Left ventricle myocardium inferior (tissue), 1 donor: ENCODE measurements at places on chromosomes 7 and 10. TPM values are rescaled to one million over a fixed set of nuclear protein-coding genes. Genes with fewer than 3 reads are reported as not detected.

Gene OR2A5
- total RNA-seq: not detected

Gene PON2
- total RNA-seq: 36.5 TPM

Gene SMKR1
- total RNA-seq: not detected

Gene SP8
- not detected for total RNA-seq

GRCh38 chr10:29956335-29956924 is 103.0 kb downstream of the JCAD start:
- no peak overlapping the region for H3K27ac ChIP-seq
- no peak for DNase-seq
- no peaks in the 10 kb centered on the region for H3K36me3 ChIP-seq
- no peak overlapping the region for H3K4me3 ChIP-seq
- H3K4me1 ChIP-seq: peaks cover 6% of the 10 kb centered on the region

- no peaks in the 10 kb centered on the region for H3K36me3 ChIP-seq
- no peak overlapping the region for H3K27ac ChIP-seq
- DNase-seq: no peak
- H3K4me1 ChIP-seq: peaks cover 19% of the 10 kb centered on the region
- no peak overlapping the region for H3K4me3 ChIP-seq
- no peaks in the 10 kb centered on the region for H3K27me3 ChIP-seq
These were observed 73.0 kb downstream of the NHLRC2 start for GRCh38 chr10:113927440-113927839.

- peaks cover 8% of the 10 kb centered on the region for H3K27me3 ChIP-seq
- no peak overlapping the region for H3K4me3 ChIP-seq
- DNase-seq: no peak
- no peak overlapping the region for H3K27ac ChIP-seq
- H3K36me3 ChIP-seq: no peaks in the 10 kb centered on the region
- no peaks in the 10 kb centered on the region for H3K4me1 ChIP-seq
These were observed 199.4 kb upstream of the NPVF start for GRCh38 chr7:25427721-25428120.

DNA sequence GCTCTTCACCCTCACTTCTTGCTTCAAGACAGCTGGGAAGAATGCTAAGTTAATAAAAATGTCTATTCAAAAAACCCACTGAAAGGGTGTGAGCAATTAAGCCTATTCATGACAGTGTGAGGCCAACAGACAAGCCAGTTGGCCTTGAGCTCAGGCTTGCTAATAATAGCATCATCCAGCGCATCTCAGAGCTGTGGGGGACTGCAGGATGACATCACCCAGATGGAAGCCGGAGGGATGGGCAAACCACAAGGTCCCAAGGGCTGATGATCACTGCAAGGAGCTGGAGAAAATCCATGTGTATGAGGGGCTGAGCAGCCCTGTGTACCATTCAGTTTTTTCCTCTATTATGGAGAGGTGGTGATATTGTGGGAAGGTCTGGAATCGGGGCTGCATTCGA is 770.4 kb downstream of the TNS3 start:
- H3K4me1 ChIP-seq: peaks cover 11% of the 10 kb centered on the region
- peak overlapping the region; percentile 52 for H3K27ac ChIP-seq
- no peak overlapping the region for H3K4me3 ChIP-seq
- H3K36me3 ChIP-seq: no peaks in the 10 kb centered on the region
- peak; percentile 35 for DNase-seq

DNA sequence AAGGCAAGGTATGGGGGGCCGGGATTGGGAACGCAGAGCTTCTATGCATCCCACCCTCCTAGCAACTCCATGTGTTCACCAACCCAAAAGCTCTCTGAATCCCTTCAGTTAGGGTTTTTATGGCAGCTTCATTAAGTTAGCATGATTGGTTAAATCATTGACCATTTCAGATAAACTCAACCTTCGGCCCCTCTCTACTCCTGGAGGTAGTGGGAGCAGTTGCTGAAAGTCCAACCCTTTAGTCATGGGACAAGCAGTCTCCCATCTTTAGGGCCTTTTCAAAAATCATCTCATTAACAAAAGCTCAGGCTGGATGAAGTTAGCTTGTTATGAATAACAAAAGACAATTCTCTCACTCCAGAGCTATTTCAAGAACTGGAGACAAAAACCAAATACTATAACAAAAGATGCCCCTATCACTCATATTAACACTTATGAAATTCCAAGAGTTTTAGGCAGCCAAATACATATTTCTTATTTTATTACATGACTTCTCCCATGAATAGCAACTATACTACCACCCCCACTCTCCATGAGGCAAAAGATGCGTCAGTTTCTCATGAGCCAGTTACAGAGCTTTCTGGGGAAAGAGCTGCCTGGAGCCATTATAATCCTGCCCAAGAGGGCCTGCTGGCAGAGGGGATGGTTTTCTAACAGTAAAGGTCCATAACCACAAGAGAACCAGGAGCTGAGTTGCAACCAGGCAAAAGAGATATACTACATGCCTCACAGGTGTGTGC is 44.6 kb downstream of the SLC16A12 start:
- H3K27me3 ChIP-seq: no peaks in the 10 kb centered on the region
- peaks cover 24% of the 10 kb centered on the region for H3K4me1 ChIP-seq
- DNase-seq: no peak
- no peak overlapping the region for H3K4me3 ChIP-seq
- H3K36me3 ChIP-seq: no peaks in the 10 kb centered on the region
- H3K27ac ChIP-seq: peak overlapping the region; percentile 17

GRCh38 chr10:21529032-21529910 is 3.8 kb upstream of the SKIDA1 start:
- no peak for DNase-seq
- H3K4me3 ChIP-seq: peak overlapping the region; percentile 81
- H3K4me1 ChIP-seq: peaks cover 48% of the 10 kb centered on the region
- no peaks in the 10 kb centered on the region for H3K36me3 ChIP-seq
- H3K27me3 ChIP-seq: no peaks in the 10 kb centered on the region
- peak overlapping the region; percentile 99 for H3K27ac ChIP-seq

- H3K36me3 ChIP-seq: no peaks in the 10 kb centered on the region
- H3K4me3 ChIP-seq: no peak overlapping the region
- no peak for DNase-seq
- peaks cover 72% of the 10 kb centered on the region for H3K27me3 ChIP-seq
These were observed 14.7 kb downstream of the NEUROG3 start for GRCh38 chr10:69558559-69558958.

- H3K27me3 ChIP-seq: no peaks in the 10 kb centered on the region
- no peaks in the 10 kb centered on the region for H3K36me3 ChIP-seq
- no peak overlapping the region for H3K4me3 ChIP-seq
- no peak for DNase-seq
These were observed 334.0 kb upstream of the LRRTM3 start for GRCh38 chr10:66591865-66592264.

DNA sequence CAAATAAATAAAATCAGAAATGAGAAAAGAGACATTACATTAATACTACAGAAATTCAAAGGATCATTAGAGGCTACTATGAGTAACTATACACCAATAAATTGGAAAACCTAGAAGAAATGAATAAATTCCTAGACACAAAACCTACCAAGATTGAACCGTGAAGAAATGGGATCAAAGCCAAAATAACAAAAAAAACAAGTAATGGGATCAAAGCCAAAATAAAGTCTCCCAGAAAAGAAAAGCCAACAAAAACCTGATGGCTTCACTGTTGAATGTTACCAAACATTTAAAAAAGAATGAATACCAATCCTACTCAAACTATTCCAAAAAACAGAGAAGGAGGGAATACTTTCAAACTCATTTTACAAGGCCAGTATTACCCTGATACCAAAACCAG is 20.0 kb downstream of the GSDME start:
- H3K27me3 ChIP-seq: no peaks in the 10 kb centered on the region
- H3K4me3 ChIP-seq: no peak overlapping the region
- no peak for DNase-seq
- H3K36me3 ChIP-seq: no peaks in the 10 kb centered on the region

- H3K27ac ChIP-seq: no peak overlapping the region
- no peak overlapping the region for H3K4me3 ChIP-seq
- no peaks in the 10 kb centered on the region for H3K27me3 ChIP-seq
- no peak for DNase-seq
- peaks cover 30% of the 10 kb centered on the region for H3K4me1 ChIP-seq
These were observed 967.8 kb downstream of the LRMDA start for GRCh38 chr10:76399226-76399625.

- H3K4me3 ChIP-seq: no peak overlapping the region
- peak overlapping the region; percentile 71 for H3K27ac ChIP-seq
- H3K36me3 ChIP-seq: peaks cover 44% of the 10 kb centered on the region
- H3K4me1 ChIP-seq: peaks cover 48% of the 10 kb centered on the region
These were observed 174.8 kb downstream of the RTKN2 start for GRCh38 chr10:62093863-62094291.

DNA sequence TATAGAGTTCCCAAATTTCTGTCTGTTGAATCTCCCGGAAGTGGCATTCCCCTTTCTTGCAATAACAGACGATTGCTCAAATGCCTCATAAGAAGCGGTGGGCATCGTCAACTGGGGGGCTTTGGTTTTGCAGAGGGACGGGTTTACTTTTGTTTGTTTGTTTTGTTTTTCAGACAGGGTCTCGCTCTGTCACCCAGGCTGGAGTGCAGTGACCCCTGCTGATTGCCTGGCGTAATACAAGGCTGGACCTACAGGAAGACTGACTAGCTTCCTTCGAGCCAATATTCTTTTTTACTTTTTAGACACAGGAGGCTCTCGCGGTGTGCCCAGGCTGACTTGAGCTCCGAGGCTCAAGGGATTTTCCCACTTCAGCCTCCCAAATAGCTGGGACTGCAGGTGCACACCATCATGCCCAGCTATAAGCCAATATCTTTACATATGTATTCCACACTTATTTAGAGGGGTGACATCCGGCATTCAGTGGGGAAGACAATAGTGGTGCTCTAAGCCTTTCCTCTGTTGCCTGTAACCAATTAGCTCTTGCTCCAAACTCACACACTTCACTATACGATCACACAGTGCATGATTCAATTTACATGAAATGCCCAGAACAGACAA is 58.1 kb downstream of the FHIP2A start:
- H3K27me3 ChIP-seq: peaks cover 7% of the 10 kb centered on the region
- H3K4me3 ChIP-seq: no peak overlapping the region
- no peak for DNase-seq
- no peak overlapping the region for H3K27ac ChIP-seq
- no peaks in the 10 kb centered on the region for H3K36me3 ChIP-seq
- no peaks in the 10 kb centered on the region for H3K4me1 ChIP-seq

DNA sequence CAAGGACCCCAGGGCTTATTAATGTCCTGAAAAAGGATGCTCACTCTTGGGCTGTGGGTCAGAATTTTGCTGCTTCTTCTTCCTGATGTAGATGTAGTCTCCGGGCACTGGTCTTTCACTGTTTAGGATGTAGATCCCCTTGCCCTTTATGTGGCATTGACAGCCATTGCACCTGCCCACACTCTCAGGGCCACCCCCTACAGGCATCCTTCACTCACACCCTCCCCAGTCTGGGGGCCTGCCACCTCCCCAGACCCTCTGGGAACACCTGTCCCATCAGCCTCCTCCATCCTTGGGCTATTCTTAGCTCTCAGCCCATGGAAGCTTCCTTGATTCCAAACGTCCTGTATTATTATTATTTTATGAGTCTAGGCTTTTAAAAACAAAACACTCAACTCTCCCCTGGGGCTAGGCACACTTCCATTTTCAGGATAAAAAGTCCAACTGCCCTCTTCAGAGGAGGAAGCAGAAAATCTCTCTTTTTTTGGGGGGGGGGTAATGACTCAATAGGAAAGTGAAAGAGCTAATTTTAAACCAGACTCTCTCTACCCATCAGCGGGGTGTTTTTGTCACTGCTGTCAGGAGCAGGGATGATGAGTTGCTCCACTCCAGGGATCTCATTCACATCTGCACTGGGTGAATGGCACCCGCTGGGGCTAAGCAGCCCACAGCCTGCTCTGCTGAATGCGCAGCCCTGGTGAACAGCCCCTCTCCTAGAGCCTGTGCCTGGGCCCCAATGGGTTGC is 11.5 kb upstream of the KLRG2 start:
- no peak overlapping the region for H3K27ac ChIP-seq
- no peaks in the 10 kb centered on the region for H3K36me3 ChIP-seq
- H3K27me3 ChIP-seq: peaks cover 19% of the 10 kb centered on the region
- H3K4me3 ChIP-seq: no peak overlapping the region

DNA sequence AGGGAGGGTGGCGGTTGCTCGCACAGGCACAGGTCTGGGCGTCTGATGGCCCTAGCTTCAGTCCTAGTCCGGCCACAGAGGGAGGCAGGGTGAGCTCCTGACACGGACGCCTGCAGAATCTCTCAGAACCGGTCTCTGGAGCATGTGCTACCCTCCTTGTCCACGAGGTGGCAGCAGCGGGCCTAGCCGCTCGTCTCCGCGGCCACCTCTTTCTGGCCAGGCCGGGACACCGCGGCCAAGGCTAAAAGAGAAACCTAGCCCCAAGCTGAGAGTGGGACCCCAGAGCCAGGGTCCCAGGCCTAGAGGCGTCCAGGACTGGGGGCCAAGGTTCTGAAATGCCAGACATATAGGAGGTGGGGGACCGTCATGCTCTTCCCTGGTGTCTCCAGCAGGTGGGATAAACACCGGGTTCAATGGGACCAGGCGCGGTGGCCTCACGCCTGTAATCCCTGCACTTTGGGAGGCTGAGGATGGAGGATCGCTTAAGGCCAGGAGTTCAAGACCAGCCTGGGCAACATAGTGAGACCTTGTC is 3.2 kb upstream of the LAT2 start:
- peaks cover 7% of the 10 kb centered on the region for H3K4me1 ChIP-seq
- no peaks in the 10 kb centered on the region for H3K27me3 ChIP-seq
- peak; percentile 88 for DNase-seq
- H3K27ac ChIP-seq: no peak overlapping the region

DNA sequence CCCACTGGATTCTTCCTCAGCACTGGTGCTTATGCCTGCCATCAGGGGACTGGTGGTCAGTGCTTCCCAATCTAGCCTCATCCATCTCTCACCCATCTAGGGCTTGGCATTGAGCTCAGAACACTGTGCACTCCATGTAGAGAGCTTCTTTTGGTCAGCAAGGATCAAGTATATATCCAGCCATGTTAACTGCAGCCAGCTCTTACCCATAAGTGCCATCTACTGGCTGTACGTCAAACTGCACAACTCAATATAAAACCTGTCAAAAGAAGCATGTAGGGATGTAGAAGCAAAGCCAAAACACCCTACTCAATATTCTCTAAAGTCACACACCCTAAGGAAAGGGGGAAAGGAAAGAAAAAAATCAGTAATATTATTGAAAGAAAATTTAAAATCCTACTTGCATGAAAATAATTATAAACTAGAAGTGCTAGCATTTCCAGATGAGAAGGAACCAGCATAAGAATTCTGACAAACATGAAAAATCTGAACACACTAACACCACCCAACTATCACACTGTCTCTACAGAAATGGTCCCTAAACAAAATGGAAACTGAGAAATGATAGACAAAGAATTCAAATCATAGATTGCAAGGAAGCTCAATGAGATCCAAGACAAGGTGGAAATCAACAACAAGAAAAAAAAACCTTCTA is 531.1 kb upstream of the STEAP1 start:
- H3K36me3 ChIP-seq: no peaks in the 10 kb centered on the region
- H3K4me3 ChIP-seq: no peak overlapping the region
- no peak overlapping the region for H3K27ac ChIP-seq

- no peak overlapping the region for H3K4me3 ChIP-seq
- no peaks in the 10 kb centered on the region for H3K4me1 ChIP-seq
These were observed 27.9 kb upstream of the GATA3 start for GRCh38 chr10:8026349-8027259.

DNA sequence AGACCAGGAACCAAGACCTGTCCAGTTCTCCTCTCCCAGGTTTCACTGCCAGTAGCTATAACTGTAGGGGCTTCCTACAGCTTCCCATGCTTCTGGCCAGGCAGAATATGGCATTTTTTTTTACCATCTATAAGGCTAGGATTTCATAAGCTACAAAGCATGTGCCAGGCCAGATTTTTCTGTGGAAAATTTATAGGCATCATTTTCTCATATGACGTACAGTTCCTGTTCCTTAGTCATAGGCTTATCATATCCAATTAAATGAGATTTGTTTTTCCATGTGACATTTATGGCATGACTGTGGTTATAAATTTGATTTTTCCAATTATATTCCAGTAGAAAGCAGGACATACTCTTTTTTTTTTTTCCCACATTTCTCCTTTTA is 208.6 kb upstream of the NPY start:
- H3K27me3 ChIP-seq: no peaks in the 10 kb centered on the region
- H3K4me1 ChIP-seq: no peaks in the 10 kb centered on the region
- H3K36me3 ChIP-seq: no peaks in the 10 kb centered on the region
- DNase-seq: no peak
- no peak overlapping the region for H3K27ac ChIP-seq
